T-helper 22 cell (primary cell): ENCODE measurements at places on chromosomes 2 and 18.
A peak's percentile ranks its signal among the peaks of the same experiment; 100 is the strongest.

GRCh38 chr18:70082430-70082829, 123.1 kb downstream of the RTTN start:
- no peak for DNase-seq

GRCh38 chr2:1053786-1054185, 103.1 kb downstream of the SNTG2 start:
- no peak for DNase-seq

- DNase-seq: no peak
These were observed 7.9 kb downstream of the MAP2 start for GRCh38 chr2:209431701-209432100.

- no peak for DNase-seq
These were observed 126.9 kb upstream of the LINC00305 start for GRCh38 chr18:64275593-64276300.

- no peak for DNase-seq
These were observed 17.1 kb upstream of the MRPS5 start for GRCh38 chr2:95138702-95139101.

- peak; percentile 59 for DNase-seq
These were observed at the start of gene MBP for GRCh38 chr18:77132369-77133050. TSS of gene MBP (minus strand) at chr18:77132783. CDS start at chr18:77105261, 27,522 bp downstream.

DNA sequence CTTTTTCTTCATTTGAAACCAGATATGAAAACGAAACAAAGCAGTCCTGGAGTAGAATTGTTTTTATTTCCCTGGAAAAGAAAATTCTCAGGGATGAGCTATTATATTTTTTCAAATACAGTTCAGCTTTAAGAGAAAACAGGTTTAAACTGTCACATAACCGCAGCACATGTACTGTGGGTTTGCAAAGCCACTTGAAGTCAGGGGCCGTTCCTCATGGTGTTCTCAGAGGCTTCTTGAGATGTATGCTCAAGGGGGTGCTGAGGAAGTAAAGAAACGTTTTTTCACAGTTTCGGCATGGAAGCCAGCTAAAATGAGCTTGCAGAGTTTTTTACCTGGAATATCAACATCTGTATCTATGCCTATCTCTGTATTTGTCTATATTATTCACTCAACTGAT, 225.3 kb downstream of the MC4R start:
- no peak for DNase-seq

- no peak for DNase-seq
These were observed 750 bp downstream of the STRADB start for GRCh38 chr2:201452058-201452921.

DNA sequence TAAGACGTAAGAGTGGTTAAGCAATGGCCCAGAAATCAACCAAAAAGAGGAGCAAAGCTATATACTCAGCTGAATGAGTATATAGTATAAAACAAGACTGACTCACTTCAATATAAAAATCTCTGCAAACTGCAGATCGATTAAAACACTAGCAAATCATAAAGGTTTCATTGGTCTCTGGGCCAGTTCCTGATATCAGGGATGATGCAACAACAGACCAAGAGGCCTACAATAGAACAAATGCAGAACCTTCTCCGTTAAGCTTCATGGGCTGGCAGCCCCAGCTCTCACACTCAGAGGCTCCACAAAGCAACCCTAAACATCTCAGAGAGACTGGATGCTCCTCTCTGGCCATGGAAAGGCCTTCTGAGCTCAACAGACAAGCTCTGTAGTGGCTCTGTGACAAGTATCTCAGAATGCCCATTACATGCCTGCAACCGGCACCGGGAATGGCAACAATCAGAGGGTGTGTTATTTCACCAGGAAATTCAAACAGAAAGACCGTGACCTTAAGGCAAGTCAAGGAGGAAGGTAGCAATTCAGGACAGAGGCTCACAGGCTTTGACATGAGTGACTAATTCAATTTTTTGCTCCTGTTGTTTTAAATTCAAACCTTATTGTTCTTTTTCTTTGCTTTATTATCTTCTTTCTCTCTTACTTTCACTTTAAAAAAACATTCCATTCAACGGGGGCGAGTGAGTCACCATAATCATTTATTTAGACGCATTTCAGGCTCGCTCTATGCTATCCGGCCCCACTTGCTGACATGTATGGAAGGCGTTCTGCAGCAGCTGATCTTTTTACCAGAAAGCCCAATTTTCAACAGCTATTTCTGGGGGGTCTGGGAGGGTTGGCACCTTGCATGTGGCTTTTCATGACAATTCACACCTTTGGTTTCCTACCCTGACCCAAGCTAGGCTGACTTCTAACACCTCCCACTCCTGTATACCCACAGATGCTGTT, 15.1 kb downstream of the CYRIA start:
- no peak for DNase-seq

DNA sequence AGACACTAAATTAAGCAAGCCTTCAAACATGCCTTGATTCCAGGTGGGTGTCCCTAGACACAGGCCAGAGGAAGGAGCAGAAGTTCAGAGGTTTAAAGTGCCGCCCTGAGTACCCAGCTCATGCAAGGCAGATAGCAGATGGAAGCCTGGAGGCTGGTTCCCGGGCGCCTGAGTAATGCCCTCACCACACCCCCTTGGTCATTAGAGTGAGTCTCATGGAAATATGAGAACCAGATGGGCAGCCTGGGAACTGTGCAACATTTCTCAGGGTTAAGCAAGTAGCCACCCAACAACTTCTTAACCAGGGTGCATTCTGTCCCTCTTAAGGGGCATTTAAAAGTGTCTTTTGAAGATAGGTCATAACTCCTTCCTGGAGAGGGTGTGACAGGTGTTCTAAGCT, 44.1 kb downstream of the TGFA start:
- no peak for DNase-seq

DNA sequence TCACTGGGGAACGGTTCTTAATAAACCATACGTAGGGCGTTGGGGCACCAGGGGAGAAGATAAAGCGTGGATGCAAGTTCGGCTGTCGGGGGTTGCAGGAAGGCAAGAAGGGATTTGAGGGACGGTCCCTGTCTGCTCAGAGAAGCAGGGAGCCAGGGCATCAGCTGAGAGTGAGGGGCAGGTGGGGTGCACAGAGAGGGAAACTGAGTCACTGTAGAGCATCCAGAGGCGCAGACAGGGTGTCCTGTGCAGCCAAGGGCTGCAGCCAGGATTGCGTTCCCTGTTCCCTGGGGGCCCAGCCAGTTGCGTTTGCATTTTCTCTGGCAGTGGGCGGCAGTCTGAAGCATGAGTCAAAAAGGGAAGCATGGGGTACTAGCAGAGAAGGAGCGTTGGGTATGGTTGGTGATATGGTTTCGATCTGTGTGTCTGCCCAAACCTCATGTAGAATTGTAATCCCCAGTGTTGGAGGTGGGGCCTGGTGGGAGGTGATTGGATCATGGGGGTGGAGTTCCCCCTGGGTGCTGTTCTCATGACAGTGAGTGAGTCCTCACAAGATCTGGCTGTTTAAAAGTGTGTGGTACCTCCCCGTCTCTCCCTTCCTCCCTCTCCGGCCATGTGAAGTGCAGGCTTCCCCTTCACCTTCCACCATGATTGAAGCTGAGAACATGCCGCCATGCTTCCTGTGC, 202.9 kb downstream of the NDUFA10 start:
- DNase-seq: no peak

GRCh38 chr2:28252311-28252710, 140.3 kb upstream of the FOSL2 start:
- DNase-seq: no peak

DNA sequence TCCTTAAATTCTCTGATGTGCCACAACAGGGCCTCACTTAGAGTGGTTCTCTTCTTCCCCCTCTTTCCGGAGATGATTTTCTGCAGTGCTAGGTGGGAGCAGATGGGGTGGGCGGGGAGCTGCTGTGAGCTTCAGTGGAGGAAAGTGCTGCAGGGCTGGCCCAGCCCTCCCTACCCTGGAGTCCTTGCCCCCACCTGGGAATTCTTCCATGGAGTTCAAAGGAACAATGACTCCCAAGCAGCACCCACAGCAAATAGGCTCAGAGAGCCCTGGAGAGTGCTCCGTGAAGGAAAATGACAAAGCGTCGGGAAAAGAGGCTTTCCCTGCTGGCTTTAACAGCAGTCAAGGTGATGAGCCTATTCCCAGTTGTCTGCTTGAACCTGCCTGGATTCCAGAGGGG, 28.8 kb downstream of the LOXHD1 start:
- DNase-seq: no peak

DNA sequence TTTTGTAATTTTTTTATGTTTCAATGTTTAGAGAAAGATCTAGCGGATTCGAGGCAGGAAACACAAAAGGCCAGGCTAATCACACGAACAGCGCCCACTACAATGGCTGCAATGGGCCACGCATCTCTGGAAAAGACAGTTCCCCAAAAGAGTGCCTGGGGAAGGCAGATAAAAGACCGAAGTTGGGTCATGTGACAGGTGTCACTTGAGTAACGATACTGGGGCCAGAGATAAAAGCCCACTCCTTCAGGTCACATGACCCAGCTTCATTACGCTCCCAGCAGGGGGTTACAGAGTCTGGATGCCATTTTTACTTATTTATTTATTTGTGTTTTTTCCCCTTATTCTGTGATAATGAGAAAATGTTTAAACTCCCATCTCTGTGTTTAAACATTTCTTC, 95.4 kb downstream of the CDK15 start:
- no peak for DNase-seq

DNA sequence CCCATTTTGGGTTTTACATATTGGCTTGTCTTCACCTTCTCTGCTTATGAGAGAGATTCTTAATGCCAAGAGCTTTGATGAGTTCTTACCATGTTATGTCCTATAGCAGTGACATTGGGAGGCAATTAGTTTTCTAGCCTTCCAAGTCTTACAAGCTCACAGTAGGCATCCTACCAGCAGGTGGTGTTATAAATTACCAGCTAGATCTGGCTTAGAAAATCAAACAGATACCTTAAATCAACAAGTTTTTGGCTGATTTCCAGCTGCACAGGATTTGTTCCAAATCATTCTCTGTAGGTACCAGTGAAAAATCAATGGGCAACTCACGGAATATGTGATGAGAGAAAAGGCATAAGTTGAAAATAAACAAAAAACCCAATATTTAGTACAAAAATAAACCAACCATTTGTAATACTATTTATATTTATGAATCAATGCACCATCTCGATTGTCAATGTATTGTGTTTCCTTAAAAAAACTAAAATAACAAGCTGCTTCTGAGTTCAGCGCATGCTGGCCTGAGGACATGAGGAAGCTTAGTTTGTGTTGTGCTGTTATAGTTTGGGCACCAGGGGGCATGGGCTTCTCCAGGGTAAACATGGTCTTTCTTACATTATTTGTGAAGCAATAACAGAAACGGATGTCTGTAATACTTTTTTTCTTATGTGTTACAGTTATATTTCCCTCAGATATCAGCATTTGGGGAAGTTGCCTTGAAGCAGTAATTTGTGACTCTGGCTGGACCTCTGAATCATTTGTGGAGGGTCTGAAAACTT, 34.1 kb upstream of the NXPH2 start:
- DNase-seq: no peak

DNA sequence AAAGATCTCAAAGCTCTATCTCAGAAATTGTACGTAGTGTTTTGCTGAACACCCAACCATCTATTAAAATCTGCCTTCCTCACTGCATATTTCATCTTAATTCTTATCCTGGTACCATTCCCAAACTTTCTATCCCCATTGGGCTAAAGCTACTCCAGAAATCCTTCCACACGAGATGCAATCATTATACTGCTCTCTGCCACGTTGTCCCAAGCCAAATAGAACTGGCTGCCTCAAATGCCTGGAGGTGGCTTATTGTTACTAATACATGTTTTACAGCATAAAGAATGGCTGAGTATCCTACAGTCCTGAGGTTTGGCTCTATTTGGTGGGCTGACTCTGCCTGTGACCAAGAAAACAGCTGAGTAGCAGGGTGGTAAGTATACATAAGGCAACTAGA, 306.0 kb upstream of the ACVR2A start:
- DNase-seq: no peak

- DNase-seq: no peak
These were observed 2.4 kb downstream of the LRPPRC start for GRCh38 chr2:43993437-43993836.

DNA sequence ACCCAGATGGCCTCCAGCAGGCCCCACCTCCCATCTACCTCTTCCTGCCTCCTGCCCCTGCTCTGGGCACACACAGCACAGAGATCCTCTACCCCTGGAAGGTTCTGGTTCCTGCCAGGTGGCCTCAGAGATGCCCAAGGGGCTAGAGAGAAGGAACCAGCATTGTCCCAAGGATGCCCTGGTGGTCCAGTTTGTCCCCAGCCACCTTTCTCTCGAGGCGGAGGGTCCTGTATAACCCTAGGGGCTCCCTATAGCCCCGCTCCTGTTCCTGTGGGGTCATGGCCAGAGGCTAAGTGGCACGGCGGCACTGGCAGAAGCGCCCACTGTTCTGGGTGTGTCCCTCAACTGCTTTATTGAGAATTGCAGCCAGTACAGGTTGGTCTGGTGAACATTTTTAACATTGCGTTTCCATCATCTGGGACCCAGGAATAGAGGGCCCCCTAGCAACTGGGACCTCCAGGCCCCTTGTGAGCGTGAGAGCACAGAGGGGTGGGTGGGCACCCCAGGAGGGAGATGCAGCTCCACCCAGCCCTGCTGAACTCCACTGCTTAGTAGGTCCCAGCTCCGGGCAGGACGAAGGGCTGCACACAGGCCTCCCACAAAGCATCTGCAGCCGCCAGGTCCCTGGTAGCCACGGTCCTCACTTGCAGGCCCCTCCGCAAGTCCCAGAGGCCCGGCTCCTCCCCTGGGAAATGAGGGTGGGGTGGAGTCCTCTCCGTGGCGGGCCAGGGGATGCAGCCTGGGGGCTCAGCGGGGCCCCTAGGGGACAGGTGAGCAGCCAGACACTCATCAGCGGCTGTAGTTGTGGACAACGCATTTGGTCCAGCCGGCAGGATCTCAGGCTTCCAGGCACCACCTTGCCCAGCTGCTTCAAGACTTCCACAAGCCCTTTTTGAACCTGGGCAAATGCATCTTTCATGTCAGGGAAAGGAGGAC, 33.1 kb downstream of the GPC1 start:
- no peak for DNase-seq

DNA sequence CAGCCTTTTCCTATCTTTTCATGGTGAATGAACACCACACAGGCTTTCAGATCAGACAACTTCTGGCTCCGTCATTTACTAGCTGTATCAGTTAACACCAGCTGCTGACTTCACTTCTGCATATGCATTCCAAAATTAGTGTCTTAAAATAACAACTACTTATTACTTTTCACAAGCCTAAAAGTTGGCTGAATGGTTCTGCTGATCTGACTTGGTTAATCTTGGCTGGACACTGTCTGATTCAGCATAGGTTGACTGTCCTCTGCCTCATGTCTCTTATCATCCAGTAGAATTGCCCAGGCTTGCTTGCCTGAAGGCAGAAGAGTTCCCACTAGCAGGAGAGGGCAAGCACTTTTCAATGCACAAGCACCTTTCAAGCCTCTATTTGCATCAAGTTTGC, 72.7 kb downstream of the MARCHF4 start:
- DNase-seq: no peak

GRCh38 chr2:191666226-191666625, 11.7 kb upstream of the NABP1 start:
- DNase-seq: no peak
